ENCODE measurements at places on chromosomes 3 and 15. TPM values are rescaled to one million over a fixed set of nuclear protein-coding genes. Genes with fewer than 3 reads are reported as not detected.

The RYK gene
- total RNA-seq: 107 TPM

The NR1I2 gene
- not detected for total RNA-seq

The ZBTB11 gene
- total RNA-seq: 96.2 TPM

The MESP1 gene
- not detected for total RNA-seq

The PKM gene
- 470 TPM for total RNA-seq

The TM4SF4 gene
- not detected for total RNA-seq

The GRK7 gene
- total RNA-seq: 0.10 TPM

The SMCO1 gene
- not detected for total RNA-seq

The MYRIP gene
- total RNA-seq: not detected

The CILP gene
- total RNA-seq: 0.21 TPM

The TMEM44 gene
- 0.21 TPM for total RNA-seq

The CCR8 gene
- total RNA-seq: 2.2 TPM

The GATM gene
- total RNA-seq: 2.3 TPM

The FOXL2NB gene
- total RNA-seq: under 0.01 TPM

The CCDC32 gene
- total RNA-seq: 12.9 TPM

Measured in mononuclear cell (primary cell).